Germinal center (tissue), 1 donor: ENCODE measurements at places on chromosomes 3 and 15.

GRCh38 chr3:126711121-126711760, 7.2 kb downstream of the CHCHD6 start:
- DNase-seq: no peak

DNA sequence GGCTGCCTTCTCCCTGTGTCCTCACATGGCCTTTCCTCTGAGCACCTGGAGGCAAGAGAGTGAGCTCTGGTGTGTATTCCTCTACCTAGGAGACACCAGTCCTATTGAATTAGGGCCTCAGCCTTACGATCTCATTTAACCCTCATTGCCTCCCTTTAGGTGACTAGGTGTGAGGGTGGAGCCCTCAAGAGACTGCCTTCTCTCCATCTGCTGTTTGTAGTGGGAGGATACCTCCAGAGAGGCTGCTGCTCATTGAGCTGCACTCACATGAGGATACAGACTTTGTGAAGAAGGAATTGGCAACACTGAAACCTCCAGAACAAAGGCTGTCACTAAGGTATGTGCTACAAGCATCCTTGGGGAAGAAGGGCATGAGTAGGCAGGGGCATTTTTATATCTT, at the start of gene CCR8:
CCR8 (plus strand) TSS at position 217 of the 400 bp plus-strand sequence. CDS start 2,623 bp downstream, outside the sequence.
- DNase-seq: no peak

GRCh38 chr15:89499156-89499555, 2.8 kb upstream of the RHCG start:
- DNase-seq: no peak

GRCh38 chr3:149969110-149969939, 1.4 kb downstream of the PFN2 start:
- no peak for DNase-seq

- no peak for DNase-seq
Observed at GRCh38 chr15:64288577-64288976, 67.4 kb downstream of the CSNK1G1 start.

- no peak for DNase-seq
Observed at GRCh38 chr3:155424323-155424710, 130.8 kb upstream of the STRIT1 start.

DNA sequence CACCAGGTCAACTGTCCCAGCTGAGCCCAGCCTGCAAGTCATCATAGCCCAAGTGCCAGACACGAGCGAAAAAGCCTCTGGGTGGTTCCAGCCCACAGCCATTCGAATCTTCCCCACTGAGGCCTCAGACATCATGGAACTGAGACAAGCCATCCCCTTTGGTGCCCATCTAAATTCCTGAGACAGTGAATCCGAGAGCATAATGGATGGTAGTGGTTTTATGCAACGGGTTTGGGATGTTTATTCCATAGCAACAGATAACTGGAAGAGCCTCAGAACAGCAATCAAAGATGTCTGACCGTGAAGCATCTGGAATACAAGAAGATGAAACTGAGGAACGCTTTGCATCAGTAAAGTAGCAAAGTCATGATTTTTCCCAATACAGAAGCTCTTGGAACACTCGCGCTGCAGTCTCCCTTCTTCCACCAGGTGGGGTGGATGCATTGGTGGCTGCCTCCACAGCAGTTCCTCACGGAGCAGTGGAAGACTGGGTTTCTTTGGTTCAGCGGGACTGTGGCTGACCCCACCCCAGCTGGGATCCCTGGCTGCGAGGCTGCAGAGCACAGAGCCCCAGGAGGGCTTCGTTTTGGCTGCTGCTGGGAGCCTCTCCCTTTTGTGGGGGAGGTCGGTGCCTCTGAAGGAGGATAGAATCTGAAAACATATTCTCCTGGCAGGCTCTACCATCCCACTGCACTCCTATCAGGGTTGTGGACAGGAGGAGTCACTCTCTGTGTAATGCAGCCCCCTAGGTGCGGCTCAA, 26.4 kb upstream of the PDE8A start:
- no peak for DNase-seq

- no peak for DNase-seq
Observed at GRCh38 chr3:190205739-190206138, 85.0 kb upstream of the P3H2 start.

- no peak for DNase-seq
Observed at GRCh38 chr3:12503126-12503957, 19.1 kb downstream of the TSEN2 start.

DNA sequence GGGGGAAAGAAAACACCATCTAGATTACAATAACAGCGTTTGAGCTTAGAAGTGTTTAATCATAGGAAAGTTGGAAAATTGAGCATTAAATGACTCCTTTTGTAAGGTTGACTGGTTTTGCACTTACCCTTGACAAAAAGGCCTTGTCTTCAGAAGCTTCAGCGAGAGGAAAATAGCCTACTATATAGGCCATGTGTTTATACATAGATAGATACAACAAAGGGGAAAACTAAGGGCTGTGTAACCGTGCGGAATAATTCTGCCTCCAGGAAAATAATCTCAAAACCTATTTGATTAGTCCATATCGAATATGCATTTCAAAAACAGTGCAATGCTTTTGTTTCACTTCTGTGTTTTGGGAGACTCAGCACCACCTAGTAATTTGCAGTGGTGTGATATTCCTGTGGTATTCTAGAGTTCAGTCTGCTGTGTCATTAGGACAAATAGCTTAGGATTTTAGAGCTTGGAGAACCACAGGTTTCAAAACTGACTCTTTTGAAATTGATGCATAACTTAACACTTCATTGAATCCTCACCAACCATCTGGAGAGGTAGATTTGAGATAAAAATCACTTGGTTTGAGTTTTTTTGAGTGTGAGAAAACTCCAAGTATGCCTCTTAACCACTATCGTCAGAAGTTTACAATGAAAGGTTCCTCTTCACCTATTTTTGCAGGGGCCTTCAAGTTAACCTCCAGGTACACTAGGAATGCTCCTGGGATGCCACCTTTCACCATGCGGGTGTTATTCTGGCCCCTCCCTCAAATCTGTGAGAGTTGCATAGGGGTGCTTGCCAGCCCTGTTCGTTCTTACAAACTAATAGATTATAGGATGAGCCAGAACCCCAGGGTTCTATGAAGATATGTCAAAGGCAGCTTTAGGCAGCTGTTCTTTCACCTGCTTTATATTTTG, 1.9 kb downstream of the ARHGAP31 start:
- peak; percentile 26 for DNase-seq

DNA sequence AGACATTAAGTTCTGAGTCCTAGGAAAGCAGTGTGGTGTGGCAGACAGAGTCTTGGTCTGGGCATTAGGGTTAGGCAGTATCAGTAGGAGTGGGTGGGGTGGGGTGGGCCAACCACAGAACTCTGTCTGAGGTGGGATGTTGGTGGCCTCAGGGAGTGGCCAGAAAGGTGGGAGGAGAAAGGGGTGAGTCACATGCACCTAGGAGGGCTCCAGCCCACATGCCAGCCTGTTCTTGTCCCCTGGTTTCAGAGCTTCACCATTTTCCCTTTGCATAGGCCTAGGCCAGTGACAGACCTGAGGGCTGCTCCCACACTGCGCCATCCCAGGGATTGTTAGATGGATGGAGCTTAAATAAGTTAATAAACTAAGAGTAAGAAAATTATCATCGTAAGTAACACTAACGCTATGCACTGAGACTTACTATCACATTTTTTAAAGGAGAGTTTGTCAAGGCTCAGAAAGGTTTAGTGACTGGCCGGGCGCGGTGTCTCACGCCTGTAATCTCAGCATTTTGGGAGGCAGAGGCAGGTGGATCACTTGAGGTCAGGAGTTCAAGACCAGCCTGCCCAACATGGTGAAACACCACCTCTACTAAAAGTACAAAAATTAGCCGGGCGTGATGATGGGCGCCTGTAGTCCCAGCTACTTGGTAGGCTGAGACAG, 33.8 kb downstream of the DNASE1L3 start:
- no peak for DNase-seq

DNA sequence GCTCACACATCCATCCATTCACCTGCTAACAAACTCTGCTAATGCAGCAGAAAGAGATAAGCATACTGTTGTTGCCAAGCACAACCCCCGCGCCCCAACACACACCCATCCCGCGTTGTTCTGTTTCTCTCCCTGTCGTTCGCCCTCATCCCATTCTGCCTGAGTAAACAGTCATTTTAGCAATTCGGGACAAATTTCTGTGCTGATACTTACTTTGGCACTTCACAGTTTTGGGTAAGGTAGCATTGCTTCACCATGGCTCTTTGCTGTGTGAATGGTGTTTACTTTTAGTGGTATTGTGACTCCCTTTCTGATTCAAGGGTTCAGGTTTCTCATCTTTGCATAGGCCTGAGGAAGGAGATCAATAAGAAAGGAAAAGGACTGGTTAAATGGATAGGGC, 149.7 kb downstream of the AKAP13 start:
- no peak for DNase-seq

DNA sequence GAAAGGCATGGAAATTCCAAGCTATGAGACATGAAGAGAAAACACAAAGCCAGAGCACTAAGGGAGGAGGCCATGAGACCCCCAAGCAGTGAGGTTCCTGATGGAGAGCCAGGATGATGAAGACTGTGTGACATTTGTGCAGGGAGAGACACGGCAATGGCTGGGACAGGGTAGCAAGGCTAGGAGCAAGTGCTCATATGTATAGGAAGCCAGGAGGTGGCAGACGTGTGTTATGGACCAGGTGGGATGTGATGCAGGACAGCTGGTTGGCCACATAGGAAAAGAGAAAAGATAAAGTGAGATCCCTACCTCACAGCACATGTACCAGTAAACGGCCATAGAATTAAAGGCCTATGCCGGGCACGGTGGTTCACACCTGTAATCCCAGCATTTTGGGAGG, 112.7 kb downstream of the APBA2 start:
- no peak for DNase-seq

- DNase-seq: no peak
Observed at GRCh38 chr3:136678981-136679380, 73.2 kb downstream of the STAG1 start.

DNA sequence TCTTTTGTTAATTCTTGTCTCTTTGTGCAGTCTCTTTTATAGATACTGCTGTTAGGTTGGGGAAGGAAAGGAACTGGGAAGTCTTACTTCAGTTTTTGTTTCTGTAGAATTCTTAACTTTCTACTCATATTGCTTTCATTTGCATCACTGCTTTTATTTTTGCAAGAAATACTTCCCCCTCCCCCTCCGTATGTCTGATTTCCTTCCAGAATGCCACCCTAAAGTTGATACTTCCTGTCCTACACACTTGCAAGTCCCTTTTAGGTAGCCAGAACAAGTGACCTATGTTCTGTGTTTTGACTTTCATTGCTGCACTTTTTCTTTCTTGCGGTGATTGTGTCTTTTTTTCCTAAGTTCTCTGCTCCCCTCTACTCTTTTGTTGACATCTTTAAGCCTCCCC, 477.4 kb downstream of the RSL24D1 start:
- DNase-seq: no peak

DNA sequence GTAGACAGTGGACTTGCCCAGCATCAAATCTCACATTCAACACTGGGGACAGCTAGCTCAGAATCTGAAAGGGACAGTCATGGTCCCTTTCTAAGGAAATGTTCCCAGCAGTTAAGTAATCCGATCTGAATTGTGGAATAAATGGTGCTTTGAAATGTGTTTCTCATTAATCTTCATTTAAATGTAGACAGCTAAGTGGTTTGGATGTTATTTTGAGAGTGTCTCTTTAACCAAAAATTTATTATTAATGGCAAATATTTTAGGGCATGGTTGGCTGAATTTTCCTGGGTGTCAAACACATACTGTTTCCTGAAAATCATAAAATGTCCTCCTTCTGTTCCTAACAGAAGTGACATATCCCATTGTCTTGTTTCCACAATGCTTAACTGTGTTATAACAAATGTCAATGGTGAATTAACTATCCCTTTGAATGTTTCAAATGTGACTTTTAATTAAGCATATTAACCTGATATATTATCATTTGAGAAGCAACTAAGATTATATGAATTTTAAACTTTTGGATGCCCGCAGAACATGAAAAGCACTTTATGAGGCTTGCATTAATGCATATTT, 210.8 kb downstream of the CHST2 start:
- no peak for DNase-seq

DNA sequence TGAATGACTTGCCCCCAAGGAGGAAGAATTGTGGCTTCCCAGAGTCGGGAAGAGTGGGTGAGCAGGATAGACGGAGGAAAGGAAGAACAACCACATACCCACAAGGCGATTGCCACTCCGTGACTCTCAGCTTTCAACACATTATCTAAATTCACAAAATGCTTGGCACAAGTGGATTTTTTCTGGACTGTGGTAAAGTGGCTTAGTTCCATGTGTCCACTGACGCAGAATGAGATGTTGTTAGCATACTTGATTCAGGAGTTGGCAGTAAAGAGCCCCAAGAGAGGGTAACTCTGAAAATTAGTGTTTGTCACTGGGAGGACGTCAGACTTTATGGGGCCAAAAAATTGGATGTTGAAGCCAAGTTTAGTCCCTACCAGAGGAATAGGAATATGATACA, 198.8 kb upstream of the CTNNB1 start:
- no peak for DNase-seq

GRCh38 chr15:67520321-67521028, 456 bp upstream of the C15orf61 start:
- DNase-seq: peak; percentile 14

GRCh38 chr3:197336348-197336747, 37.9 kb upstream of the DLG1 start:
- DNase-seq: no peak

GRCh38 chr3:38314112-38314763, 32.1 kb downstream of the SLC22A14 start:
- no peak for DNase-seq

GRCh38 chr15:45187894-45188830, at the start of gene SHF:
Gene SHF, minus strand, starts transcription at chr15:45187966. Its CDS starts 15 bp downstream, at chr15:45187951.
- DNase-seq: peak; percentile 74

DNA sequence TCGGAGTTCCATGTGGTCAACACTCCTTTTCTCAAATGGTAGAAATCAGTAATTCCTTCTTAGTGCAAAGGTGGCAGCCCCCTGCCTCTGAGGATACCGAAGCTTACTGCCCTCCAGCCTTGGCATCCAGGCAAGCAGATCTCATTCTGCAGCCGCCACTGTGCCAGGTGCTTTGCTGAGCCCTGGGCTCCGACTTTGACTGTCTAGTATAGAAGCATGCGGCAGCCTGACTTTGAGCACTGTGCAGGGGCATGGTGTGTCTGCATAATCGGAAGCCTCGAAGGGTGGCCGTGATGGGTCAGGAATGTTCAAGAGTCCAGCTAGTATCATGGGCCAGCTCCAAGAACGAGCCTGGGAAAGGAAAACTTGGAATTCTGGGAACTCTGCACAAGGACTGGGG, 39.7 kb downstream of the ABTB1 start:
- no peak for DNase-seq
